T-cell (primary cell): ENCODE measurements at places on chromosomes 7 and 10. TPM values are rescaled to one million over a fixed set of nuclear protein-coding genes. Genes with fewer than 3 reads are reported as not detected.

Gene NKX2-3
- total RNA-seq = not detected

Gene PON3
- not detected for total RNA-seq

DNA sequence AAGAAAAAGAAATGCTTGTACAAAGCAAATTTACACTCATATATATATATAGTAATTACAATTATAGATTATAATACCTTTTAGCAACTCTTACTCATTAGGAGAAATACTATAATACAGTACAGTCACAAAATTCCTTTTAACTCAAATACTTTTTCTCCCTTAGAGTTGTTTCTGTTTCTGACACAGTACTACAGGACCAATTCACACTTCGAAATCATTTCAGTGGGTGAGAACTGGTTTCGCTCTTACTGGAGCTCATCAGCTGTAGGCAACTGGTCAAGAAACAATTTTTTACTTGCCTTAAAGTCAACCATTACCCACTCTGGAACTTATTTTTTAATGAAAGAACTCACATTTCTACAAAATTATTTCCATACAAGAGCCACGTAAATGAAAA, 6.0 kb downstream of the CCDC186 start:
- no peak for DNase-seq

DNA sequence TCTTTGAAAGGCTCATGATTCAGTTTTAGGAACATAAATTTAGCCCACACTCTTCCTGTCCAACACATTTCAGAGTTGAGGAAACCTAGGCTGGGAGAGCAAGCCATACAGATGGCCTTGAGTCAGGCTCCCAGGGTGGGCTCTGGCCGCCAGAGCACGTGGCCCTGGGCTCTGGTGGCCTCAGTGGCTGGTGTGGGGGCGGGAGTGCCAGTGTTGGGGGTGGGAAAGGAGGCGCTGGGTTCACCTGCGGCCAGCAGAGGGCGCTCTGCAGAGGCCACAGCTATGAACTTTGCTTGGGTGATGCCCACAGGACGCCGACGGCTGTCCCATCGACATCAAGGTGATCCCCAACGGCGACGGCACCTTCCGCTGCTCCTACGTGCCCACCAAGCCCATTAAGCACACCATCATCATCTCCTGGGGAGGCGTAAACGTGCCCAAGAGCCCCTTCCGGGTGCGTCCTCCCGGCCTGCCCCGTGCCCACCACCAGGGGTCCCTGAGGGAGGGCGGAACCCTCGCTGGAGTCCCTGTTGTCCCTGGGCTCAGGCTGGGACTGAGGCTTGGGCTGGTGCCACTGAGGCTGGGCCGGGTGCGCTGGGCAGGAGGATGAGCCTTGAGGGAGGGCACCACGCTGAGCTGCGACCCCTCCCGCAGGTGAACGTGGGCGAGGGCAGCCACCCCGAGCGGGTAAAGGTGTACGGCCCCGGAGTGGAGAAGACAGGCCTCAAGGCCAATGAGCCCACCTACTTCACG, 11.9 kb downstream of the FLNC start:
- no peak for DNase-seq

DNA sequence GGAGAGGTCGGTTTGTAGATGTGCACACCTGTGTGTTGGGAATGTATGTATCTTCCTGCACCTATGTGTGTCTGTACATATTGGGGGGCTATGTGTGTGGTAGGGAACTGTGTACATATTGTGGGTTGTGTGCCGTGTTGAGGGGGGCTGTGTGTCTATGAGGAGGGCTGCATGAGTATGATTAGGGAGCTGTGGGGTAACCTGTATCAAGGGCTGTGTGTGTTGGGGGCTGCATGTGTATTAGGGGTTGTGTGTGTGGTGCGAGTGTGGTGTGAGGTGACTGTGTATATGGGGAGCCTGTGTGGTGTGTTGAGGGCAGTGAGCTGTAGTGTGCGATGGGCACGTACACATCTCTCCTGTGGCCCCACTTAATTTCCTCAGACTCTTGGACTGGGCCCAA, 22.2 kb upstream of the PAX2 start:
- DNase-seq = no peak
